MG63 (cell line): ENCODE measurements at places on chromosomes 4 and X. TPM values are rescaled to one million over a fixed set of nuclear protein-coding genes. Genes with fewer than 3 reads are reported as not detected.

The GABRE gene
- total RNA-seq, result 27.9 and 32.4 TPM in 2 replicates

The ADH1A gene
- total RNA-seq, result not detected in 2 replicates

The OTUD6A gene
- total RNA-seq, result not detected in 2 replicates

GRCh38 chrX:70032792-70033191, 16.9 kb downstream of the AWAT2 start:
- no peak for DNase-seq

DNA sequence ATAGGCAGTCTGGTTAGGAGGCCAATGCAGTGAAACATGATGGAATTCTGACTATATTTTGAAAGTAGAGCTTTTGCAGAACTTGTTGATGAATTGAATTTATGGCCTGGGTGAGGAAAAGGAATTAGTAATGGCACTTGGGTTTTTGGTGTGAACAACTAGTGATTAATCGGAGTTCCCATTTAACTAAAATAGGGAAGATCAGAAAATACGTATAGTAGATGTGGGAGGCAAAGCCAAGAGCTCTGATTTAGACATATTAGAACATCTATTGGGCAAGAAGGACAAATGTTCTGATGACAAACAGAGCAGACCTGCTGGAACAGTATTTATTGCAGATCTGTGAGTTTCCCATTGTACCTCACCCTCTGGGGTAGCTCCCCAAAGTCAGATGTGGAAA, 12.3 kb upstream of the NDP start:
- DNase-seq, result no peak

DNA sequence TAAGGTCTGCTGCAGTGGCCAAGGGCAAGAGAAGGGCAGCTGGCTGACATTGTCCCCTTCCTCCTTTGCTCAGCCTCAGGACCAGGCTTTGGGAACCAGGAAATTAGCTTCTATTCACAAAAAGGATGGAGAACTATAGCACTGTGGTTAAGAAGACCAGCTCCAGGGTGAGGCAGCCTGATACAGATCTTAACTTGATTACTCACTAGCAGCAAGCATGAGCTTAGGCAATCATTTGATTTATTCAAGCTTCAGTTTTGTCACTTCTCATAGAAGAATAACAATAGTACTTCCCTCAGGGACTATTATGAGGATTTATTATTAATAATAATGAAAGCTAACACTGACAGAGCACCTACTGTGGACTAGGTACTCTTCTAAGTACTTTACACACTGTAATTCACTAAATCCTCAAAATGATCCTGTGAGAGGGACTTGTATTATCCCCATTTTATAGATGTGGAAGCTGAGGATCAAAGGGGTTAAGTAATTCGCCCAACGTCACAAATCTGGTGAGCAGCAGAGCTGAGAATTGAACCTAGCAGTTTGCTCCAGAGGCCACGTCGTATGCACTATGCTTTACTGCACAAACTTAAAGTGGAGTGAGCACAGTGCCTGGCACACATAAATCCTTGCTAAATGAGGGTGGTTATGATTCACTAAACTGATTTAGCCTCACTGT, 130.4 kb upstream of the PAK3 start:
- no peak for DNase-seq

DNA sequence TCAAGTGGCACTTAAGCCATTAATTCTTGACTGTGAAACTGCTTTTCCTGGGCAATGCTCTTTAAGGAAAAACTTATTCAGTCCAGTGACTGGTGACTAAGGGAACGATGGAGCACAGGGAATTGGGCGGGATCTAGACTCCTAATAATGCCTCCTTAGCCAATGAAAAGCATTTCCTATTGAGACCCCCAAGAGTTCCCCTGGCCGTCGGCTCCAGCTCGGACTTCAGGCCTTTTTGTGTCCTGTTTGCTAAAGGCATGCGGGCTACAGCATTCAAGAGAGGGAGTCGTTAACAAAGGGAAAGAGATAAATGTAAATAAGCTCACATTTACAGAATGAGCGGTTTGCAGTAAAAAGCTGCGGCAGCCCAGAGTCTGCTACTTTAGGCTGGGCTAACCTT, at the start of gene LPAR4:
Gene LPAR4, plus strand, starts transcription at position 232 of the 400 bp plus-strand sequence. CDS start 7,150 bp downstream, outside the sequence.
- no peak for DNase-seq

DNA sequence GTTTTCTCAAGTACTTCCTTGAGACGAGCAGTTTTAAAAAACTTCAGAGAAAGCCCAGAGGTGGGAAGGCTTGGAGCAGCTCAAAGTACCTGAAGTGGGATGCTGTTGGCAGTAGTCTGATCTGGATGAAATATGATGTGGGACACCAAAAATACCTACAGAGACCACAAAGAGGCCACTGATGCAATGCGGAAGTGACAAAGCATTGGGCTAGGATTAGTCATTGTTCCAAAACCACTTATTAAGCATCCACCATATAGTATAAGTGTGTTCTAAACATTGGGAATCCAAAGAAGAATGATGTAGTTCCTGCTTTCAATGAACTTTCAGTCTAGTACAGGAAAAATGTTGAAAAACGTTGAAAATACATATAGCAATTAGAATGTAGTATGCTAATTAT, 386.1 kb upstream of the CNKSR2 start:
- no peak for DNase-seq

DNA sequence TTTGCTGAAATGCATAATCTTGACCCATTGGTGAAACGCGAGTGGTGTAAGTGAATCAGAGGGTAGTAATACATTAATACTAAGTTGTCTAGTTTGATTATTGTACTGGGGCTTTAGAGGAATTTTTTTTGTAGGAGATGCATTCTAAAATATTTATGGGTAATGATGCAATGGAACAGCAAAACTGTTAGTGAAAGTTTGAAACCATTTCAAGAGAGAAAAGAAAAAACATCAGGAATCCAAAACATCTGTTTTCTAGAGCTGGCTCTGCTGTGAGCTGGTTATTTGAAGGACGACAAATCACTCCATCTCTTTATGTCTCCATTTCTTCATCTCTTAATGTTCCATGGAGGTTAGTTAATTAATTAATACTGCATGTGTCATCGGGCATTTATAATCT, 351.9 kb upstream of the FAT1 start:
- no peak for DNase-seq

- DNase-seq, result no peak
These were observed 121.3 kb downstream of the GPR143 start for GRCh38 chrX:9644335-9644734.
